ENCODE measurements at places on chromosomes 3 and 15.

DNA sequence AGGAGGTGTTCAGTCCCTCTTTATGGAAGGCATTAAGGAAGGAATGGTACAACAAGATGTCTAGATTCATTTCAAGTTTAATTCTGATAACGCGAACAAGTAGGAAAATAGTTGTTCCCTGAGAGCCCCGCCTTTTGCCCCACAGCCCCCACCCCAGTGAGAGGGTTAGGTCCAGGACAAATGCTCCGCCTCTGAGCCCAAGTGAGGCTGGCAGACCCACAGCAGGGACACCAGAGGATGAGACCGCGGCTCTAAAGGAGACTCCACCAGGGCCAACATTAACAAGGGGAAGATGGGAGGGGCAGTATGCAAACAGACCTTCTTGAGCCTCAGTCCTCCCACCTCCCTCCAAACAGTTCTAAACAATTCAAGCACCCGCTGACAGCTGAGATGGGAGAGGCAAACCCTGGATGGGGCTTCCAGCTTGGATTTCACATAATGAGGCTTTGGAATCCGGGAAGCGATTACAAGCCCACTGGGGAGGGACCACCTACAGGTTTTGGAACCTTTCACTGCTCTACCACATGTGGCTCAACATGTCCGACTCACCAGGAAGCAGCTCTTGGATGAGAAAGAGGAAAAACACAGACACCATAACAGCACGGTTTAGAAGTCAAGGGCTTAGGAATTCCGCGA is 42.9 kb upstream of the IREB2 start:
- no peak for DNase-seq

GRCh38 chr3:105436687-105437086 is 70.0 kb downstream of the ALCAM start:
- no peak for DNase-seq

GRCh38 chr3:31180274-31180673 is 285.8 kb upstream of the GADL1 start:
- no peak for DNase-seq

GRCh38 chr3:159944781-159945180 is 43.9 kb upstream of the IL12A start:
- no peak for DNase-seq

DNA sequence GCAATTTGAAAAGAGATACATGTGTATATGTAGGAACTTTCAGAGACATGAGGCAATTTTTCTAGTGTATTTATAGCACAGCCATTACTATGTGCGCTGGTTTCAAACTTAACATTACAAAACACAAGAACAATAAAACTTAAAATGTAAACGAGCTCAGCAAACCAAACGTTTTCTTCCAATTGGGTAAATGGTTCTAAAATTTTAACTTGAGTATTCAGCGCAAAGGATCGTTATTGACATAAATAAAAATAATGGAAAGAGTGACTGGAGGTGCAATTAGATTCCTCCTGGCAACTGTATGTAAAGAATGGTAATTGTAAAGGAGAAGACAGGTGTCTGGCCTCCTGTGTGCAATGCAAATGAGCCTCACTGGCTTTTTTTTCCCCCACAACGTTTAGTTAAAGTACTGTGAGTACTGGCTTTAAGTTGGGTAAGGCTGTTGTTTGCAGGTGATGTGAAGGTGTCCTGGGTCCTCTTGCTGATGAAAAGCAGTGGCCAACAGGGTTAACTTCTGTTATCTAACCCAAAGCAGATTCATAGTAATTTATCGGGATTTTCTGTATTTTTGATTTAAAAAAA is 14.1 kb upstream of the GADL1 start:
- DNase-seq, result no peak

DNA sequence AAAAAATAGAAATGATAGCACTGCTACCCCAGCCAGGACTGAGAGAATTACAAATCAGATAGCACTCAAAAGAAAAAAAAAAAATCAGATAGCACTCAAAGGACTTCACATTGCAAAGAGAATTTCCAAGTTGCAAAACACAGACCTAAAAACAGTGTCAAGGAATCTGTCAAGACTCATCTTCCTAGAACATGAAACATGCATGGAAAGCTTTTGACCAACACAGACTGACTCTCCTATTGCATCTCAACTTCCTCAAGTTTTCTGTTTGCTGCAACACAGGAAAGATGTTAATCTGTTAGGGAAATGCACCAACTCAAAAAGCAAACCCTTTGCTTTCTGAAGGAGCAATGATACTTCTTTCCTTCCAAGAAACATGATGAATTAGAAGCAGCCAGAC is 42.3 kb downstream of the RAB27A start:
- DNase-seq, result no peak

DNA sequence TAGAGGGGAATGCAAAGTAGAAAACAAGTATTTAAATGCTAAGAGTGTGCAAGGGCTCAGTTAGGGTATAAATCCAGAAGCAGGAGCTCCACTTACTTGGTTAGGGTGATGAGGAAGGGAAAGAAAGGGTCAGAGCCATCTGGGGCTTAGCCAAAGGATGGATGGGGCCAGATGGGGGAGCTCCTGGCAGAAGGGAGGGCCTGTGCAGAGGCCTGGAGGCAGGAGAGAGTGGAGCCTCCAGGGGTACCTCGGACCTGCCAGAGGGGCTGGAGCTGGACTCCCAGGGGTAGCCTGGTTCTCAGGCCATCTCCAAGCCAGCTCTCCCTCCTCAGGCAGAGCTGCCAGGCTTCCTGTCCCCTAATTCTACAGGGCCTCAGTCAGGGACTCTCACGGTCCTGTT is 506.3 kb downstream of the SHQ1 start:
- DNase-seq, result no peak

- no peak for DNase-seq
These were observed 92.0 kb downstream of the CADM2 start for GRCh38 chr3:85050821-85051220.

- no peak for DNase-seq
These were observed 2.0 kb upstream of the TWF2 start for GRCh38 chr3:52240886-52241370.

All from thoracic aorta (tissue), 2 donors.